ENCODE measurements at places on chromosomes 11 and 22. TPM values are rescaled to one million over a fixed set of nuclear protein-coding genes. Genes with fewer than 3 reads are reported as not detected.

The OR51I1 gene
- not detected for total RNA-seq

The C11orf16 gene
- not detected for total RNA-seq

The SULT4A1 gene
- 0.50 TPM for total RNA-seq

The HEPHL1 gene
- total RNA-seq = 10.3 TPM

The SLC5A4 gene
- total RNA-seq = not detected

The RHOD gene
- 199 TPM for total RNA-seq

The NRGN gene
- not detected for total RNA-seq
